ENCODE measurements at places on chromosomes 3 and 15.

- DNase-seq = no peak
Observed at GRCh38 chr15:101033801-101034200, 114.6 kb downstream of the LRRK1 start.

- peak; percentile 50 for DNase-seq
Observed at GRCh38 chr3:194592798-194593752, 40.1 kb downstream of the TMEM44 start.

- peak; percentile 79 for DNase-seq
Observed at GRCh38 chr3:42014921-42015533, 53.1 kb upstream of the ULK4 start.

DNA sequence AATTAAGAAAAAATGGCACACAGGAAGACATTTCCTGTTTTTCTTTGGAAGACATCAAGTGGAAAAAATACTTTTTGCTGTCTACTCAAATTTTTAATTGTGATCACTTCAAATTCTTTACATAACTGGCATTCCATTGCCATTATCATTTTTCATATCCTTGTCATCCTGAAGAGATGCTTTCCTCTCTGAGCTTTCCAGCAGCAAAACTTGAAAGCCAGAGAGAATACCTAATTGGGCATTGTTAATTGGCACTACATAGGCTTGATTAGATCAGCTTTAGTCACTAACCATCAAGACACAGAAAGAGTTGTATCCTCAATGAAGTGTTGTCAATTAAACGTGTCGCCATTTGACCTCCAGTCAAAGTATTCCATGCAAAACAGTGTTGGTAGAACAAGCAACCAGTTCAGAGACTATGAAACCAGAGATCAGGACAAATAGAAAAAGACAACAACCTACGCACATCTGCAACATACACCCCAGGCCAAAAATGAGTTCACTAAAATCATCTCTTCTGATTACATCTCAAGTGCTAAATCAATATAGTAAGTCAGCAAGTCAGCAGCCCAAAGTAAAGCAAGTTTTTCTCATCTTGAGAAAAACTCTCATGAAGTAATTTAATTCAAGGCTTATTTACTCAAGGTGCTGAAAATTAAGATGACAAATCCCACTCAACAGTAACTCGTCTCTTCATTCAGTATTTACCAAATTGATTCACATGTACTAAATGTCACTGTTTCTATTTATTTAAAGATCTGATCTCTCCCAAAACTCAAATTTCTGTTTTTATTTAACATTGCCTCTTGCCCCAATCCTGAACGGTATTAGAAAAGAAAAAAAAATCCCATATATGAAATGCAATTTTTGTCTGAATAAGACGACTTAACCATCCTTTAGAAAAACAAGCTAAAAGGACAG, 123.0 kb downstream of the SUCLG2 start:
- no peak for DNase-seq

DNA sequence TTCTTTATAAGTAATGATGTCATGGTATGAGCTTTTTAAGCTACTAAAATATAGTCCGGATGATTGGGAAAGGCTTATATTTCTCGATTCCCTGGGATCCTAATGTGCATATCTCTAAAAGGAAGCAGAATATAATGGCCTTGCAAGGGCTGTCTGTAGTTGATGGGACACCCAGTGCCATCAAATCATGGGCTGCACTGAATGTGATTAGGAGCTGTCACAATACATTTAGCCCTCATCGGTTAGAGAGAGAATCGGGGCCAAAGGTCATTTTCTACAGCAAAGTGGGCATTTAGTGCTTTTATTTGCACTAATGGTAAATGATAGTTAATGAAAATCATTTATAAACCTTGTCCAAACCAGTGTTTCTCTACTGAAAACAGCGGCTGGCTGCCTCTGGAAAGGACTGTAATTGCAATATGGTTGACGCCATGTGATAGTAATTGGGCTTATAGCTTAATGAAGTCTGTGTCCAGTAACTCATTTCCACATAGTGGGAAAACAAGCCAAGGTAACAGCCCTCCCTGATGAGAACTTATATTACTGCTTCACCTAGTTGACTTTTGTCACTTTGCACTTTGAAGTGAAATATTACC, 265.0 kb upstream of the AZI2 start:
- DNase-seq = no peak

DNA sequence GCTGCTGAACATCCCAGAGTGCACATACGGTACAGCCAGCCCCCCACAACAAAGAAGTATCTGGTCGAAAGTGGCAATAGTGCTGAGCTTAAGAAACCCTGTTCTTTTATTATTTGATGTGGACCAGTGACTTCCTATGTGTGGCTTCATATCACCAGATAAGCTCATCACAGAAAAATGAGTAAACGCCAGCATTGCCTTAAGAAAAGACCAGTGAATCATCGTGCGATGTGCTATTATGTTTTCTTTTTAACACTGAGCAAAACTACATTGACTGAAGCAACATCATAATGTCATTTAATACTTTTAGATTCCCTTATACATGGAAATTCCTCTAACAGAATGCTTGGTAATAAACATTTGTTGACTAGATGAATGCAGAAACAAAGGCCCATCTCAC, 45.2 kb upstream of the ARRDC4 start:
- no peak for DNase-seq

- no peak for DNase-seq
Observed at GRCh38 chr3:46049093-46049492, 21.8 kb upstream of the XCR1 start.

GRCh38 chr3:71218508-71218907, 365.0 kb downstream of the FOXP1 start:
- no peak for DNase-seq

GRCh38 chr3:111590143-111590491, 5.0 kb downstream of the ZBED2 start:
- DNase-seq = no peak

GRCh38 chr3:52756141-52756540, 14.6 kb downstream of the NEK4 start:
- DNase-seq = no peak

DNA sequence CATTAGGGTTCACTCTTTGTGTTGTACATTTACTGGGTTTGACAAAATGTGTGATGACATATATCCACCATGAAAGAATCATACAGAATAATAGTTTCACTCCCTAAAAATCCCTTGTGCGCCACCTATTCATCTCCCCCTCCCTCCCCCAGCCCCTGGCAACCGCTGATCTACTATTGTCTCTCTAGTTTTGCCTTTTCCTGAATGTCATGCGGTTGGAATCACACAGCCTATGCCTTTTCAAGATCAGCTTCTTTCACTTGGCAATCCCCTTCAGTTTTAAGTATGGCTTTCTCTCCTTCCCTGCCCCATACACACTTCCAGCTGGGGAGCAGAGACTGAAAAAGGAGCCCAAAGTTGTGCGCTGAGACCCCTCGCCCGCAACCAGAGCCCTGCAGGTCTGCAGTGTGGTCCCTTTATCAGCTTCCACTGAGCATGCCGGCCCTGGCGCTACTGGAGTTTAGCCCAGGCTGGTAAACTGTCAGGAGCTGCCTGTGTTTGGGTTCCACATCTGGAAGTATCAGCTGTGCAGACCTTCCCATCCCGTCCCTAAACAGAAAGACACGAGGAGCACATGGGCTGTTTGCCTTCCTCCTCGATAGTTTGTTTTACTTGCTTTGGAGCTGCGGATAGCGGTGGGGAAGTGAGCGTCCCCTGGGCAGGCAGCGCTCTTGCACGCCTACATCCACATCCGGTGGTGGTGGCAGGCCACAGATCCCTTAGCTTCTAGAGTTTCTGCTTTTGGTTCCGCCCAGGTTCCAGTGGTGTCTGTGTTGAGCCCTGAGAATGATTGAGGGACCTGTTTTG, 12.3 kb downstream of the BOC start:
- peak; percentile 97 for DNase-seq

GRCh38 chr3:154718053-154718452, 288.1 kb upstream of the GPR149 start:
- DNase-seq = peak; percentile 93

- DNase-seq = no peak
Observed at GRCh38 chr3:153103406-153103945, 58.5 kb upstream of the RAP2B start.

- DNase-seq = peak; percentile 63
Observed at GRCh38 chr3:127987309-127987995, 64.8 kb upstream of the SEC61A1 start.

- no peak for DNase-seq
Observed at GRCh38 chr15:50652671-50653070, 33.9 kb downstream of the TRPM7 start.

DNA sequence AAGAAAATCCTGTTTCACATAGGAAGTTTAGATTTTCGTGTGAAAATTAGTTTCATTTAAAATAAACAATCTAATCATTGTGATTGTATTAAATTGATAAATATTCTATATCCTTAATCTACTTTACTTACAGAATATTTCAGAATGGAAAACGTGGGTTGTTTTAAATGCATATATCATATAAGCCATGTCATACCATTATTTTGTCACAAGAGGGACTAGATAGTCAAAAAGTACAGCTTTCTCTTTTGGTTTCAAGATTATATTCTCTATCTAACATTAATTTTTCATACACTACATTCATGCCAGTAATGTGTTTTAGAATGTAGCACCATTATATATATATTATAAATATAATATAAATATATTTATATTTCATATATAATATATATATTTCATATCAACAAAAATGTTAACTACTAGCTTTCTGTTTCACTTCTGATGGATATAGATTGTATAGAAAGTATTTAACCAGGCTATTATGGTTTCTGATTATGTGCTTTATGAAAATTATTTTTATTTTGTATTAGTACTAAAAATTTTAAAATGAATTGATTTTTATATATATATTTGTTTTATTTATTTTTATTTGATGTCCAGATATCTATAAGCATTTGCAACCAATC, 45.3 kb downstream of the OSTN start:
- peak; percentile 18 for DNase-seq

DNA sequence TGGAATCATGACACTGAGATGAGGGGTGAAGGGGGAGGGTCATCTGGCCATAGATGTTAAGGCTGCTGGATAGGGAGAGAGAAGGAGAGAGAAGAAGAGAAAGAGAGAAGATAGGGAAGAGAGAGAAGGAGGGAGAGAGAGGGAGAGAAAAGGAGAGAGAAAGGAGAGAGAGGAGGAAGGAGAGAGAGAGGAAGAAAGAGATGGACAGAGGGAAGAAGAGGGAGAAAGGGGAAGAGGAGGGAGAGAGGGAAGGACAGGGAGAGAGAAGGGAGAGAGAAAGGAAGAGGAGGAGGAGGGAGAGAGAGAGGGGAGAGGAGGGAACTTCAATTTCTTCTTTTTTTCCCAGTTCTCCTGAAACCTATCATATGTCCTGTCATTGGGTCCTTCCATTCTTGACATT, 15.1 kb upstream of the RBP1 start:
- DNase-seq = no peak

- peak; percentile 16 for DNase-seq
Observed at GRCh38 chr3:72657666-72658065, 190.6 kb downstream of the SHQ1 start.

DNA sequence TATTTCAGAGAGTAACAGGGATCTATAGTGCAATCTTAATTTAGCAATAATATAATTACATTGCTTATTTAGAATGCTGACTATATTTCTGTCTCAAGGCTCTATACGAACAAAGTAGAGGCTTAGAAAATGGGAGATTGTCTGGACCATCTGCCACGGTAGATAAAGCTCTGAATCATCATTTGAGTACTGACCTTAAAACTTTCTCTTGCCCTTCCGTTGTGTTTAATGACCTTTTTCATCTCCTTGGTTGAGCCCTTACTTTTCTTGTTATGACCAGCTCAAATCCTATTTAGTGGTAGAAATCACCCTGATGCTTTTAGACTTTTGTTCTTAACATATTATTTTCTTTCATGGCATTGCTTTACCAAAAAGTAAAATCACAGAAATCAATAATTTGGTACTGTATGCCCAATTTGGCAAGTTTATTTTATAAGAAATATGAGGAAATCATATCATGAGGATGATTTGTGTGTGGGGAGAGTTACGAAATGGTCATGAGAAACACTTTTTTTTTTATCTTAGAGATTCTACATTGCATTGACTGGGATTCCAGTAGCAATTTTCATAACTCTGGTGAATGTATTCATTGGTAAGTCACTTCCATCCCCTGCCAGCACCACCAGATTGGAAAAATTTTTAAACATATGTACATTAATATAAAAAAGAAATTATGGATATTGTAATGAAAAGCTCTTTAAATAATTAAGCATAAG, 11.0 kb downstream of the NDUFB5 start:
- peak; percentile 3 for DNase-seq

- no peak for DNase-seq
Observed at GRCh38 chr3:8761866-8762265, 7.5 kb downstream of the OXTR start.

DNA sequence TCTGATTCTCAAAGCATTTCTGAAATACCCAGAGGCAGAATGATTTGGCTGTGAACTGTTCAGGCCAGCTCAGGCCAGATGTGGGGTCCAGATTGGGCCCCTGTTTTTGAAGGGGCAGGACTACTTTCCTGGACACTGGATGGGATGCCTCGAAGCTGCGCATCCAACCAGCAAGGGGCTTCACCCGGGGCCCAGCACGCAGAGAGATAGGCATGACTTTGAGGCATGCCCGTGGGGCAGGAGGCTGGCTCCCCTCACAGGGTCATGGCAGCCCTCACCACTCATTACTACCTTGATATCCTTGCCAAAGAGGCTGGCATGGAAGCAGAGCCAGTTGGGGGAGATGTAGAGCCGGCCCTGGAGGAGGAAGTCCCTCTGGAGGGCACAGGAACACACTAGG, 30.1 kb downstream of the GRAMD2A start:
- DNase-seq = no peak

DNA sequence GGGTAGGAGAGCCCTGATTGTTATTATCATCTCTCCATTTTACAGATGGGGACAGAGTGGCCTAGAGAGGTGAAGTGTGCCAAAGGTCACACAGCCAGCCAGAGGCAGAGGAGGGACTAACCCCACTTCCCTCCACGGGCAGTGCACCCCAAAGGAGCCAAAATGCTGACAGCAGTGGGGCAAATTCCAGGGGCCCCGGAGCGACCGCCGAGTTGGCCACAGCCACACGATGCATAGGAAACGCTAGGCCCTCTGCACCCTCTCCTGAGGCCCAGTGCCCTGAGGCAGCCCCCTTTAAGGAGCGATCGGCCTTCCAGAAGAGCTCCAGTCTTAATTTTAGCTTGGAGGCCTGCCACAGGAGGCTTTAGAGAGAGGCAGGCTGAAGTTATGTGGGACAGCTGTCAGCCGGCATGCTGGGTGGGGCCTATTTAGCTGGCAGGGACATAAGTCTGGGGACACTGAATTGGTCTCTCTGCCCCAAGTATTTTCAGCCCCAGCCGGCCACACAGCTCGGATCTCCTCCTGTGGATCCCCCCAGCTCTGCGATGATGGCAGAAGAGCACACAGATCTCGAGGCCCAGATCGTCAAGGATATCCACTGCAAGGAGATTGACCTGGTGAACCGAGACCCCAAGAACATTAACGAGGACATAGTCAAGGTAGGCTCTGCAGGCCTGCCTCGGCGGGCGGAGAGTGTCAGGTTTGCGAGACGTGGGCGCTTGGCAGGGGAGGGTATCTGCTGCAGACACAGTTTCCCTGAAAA, at the start of gene CAV3:
Gene CAV3 (plus strand): TSS at position 471 of the 763 bp plus-strand sequence. CDS start 75 bp downstream, at position 546.
- DNase-seq = no peak

DNA sequence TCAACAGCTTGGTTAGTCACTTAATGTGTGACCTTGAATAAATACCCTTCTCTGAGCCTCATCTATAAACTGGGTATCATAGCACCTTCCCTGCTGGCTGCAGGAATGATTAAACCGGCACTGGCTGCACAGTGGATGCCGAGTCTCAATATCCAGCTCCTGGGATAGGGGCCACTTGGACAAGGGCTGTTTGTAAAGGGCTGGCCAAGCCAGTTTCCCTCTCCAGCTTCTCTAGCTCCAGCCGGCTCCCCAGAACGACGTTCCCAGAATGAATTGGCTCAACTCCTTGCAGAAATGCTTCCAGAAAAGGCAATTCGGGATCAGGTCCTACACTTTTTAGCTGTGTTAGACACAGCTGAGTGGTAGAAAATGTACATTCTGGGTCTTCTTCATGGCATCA, 58.8 kb downstream of the LSM3 start:
- no peak for DNase-seq

Data from MV-4-11 (cell line).